ENCODE measurements at places on chromosomes 6 and 20.

DNA sequence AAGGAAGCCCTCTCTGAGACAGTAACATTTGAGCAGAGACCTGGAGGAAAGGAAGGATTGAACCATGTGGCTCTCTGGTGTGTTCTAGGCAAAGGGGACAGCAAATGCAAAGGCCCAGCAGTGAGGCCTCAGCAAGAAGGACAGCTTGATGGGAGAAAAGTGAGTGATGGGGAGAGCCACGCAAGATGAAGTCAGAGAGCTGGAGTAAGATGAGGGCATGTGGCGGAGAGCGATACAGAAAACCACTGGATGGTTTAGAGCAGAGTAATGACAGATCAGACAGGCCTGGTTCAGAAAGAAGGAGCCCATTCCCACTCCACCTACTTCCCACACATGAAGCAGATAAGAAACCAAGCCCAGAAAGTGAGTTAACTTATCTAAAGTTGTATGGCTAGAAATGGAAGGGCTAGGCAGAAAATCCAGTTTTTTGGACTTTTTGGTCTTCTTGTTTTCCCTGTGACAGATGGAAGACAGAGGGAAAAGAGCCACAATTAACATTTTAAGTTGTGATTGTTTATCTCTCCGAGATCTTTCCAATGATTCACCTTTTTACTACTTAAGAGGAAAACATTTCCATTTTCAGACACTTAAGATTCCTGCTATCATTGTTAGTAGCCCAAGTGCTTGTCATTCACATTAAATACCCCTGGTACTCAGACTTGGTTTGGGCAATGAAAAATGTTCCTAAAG lies 723 bp upstream of the SNPH start:
- DNase-seq, result no peak

- no peak for DNase-seq
Observed at GRCh38 chr6:165842281-165842936, 179.4 kb upstream of the PDE10A start.

DNA sequence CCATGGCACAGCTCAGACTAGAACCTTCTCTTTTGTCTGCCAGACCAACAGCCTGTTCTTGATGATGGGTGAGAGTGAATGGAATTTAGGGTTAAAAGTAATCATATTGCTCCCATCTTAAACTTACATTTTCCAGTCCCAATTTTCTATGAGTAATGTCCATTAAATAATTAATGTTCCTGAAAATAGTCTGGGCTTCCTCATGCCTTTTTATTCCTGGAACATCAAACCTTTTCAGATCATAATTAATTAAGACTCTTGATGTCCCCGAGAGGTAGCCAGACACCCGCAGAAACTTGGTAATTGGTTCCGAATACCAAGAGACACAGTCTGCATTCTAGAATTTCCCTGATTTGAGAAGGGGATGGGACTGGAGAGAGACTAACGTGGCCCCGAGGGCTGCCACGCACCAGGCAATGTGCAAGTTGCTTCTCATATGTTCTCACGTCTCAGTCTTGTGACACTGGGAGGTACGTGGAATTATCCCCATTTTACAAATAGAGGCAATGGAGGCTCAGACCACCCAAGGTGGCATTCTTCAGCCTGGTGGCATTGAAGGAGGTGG lies 78.6 kb upstream of the TOX2 start:
- no peak for DNase-seq

- DNase-seq, result no peak
Observed at GRCh38 chr20:32965115-32965514, 39.1 kb downstream of the SUN5 start.

GRCh38 chr6:80544555-80544954 lies 438.1 kb downstream of the BCKDHB start:
- no peak for DNase-seq

DNA sequence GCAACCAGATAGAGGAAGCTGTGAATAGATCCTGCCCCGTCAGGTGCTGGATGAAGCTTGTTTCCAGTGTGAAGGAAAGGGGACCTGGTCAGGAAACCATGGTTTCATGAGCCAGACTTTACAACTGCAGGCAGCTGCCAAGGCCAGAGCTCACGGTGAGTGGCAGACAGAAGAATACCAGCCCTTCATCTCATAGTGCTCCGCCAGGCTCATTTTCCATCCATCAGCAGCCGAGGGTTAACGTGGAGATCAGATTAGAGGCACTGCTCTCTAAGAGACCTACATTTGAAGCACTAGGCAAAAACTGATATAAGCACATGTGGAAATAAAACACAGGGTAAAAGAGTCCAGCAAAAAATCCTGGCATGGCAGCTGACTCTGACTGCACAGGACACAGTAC lies 172.4 kb downstream of the CD24 start:
- no peak for DNase-seq

DNA sequence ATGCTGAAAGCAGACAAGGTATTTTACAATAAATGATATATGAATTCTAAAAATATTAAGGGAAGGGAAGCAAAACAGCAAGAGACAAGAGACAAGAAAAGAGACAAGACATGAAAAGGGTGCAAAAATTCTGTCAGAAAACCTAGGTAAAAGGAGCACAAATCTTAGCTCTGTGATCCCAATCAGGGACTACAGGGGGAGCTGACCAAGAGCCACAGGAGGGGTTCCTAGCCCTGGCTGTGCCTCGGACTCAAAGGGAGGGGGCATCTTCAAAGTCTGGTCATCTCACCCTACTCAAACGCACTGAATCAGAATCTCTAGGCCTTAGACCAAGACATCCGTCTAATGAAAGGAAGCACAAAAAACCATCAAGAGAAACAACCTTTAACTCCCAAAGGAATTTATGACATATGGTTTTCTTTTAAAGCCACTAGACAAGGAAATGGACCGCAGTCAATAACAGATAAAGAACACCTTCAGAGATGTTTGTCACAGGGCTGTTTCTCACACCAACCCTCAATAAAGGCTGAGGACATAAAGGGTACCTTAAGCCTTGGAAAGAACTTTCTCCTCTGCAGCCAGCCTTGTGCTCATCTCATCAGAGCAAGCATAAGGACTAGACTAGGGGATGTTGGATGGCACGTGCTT lies 130.4 kb upstream of the CDYL start:
- DNase-seq, result no peak
